ENCODE measurements at places on chromosomes 4 and X.

DNA sequence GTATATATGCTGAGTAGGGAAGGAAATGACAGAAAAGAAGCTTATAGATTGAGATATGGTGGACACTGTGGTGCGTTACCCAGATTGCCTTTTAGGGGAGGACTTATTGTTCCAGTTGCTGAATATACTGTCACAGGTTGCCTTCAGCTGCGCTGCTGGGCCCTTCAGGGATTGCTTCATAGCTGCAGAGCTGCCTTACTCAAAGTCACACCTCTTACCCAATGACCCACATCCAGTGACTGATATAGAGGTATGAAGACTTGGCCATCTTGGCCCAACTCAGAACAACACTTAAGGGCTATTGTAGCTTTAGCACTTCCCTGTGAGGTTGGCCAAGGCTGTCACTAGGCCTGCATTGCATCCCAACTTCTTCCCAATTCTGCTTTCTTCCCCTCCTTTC lies 63.4 kb upstream of the TMEM164 start:
- DNase-seq: no peak

GRCh38 chrX:34288782-34289181 lies 156.7 kb upstream of the FAM47A start:
- DNase-seq: no peak

DNA sequence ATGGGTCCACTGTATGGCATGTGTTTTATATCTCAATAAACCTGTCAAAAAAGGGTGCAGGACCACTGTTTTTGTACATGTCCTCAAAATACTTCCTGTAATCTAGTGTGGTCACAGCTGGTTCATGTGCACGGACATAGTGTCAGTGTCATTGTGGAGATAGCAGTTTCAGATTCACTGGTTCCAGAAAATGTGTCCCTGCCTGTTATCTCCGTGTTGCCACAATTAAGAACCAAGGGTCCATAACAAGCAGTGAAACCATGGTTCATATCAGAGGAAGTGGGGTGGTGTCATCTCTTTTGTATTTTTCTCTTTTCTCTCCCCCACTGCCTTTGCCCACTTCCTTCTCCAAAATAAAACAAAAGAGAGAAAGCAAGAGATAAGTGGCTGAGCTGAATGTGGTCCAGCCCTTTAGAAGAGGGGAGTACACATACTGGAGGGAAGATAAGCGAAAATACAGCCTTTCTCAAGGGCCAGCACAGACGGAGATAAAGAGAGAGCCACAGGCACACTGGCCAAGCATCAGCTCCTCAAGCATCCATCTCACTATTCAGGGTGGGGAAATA lies 51.2 kb downstream of the TBL1X start:
- DNase-seq: no peak

GRCh38 chr4:146238107-146238506 lies 23.8 kb downstream of the REELD1 start:
- DNase-seq: no peak

- DNase-seq: no peak
Observed at GRCh38 chrX:11081511-11081910, 29.6 kb upstream of the HCCS start.

Measured in activated T-cell treated with anti-CD3 and anti-CD28 coated beads, Interleukin-2, amount 50 U/mL, for 1 hour (primary cell).